Activated CD4-positive, alpha-beta memory T cell treated with anti-CD3 and anti-CD28 coated beads, Interleukin-2, amount 10 ng/mL, durations not matched to agents 7 days and 5 days (primary cell): ENCODE measurements at places on chromosomes 1 and 21.

GRCh38 chr1:190003376-190003775 is 474.3 kb downstream of the BRINP3 start:
- no peak for DNase-seq

GRCh38 chr1:44842862-44843655 is at the start of gene PTCH2:
TSS of gene PTCH2 (minus strand) at chr1:44843253. CDS start at chr1:44842932, 321 bp downstream.
- DNase-seq: no peak

DNA sequence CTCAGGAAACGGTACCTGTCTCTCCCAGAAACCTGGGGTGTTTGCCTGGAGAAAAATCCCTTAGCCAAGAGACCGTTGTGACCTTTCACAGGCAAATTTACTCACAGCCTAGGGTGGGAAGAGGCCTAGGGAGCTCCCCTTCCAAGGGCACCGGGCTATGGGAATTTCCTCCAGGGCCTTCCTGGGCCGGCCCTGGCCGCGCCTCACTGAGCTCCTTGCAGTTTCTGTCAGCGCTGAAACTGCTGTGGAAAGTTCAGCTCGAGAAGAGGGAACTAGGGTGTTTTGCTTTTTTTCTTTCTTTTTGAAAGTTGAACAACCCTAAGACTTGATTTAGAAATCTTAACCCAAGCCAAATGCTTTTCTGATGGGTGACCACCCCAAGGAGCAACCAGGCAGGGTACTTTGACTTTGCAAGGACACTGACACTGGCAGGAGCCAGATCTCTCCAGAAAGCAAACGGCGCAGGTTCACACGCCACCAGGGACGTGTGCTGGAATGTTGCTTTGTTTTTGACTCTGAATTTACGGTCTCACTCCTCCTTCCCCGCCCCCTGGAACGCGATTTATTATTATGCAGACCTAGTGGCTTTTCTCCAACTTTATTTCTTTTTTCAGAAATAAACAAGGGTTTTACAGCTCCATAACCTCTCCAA is 229.6 kb upstream of the JUN start:
- DNase-seq: no peak

DNA sequence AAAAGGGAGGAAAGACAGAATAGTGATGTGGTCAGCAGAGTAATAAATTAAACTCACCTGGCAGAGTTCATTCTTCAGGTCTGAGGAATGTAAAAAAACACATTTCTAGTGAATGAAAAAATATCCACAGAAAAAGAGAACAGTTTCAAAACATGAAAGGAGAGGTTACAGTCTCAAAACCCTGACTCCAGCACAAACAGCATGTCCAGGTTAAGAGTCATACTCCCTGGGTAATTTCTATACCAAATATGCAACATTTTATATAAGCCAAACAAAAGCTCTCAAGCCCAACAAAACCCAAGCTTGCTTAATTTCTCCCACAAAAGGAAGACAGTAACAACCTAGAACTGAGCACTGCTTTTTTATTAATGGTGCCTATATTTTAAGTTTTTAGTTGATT is 173.0 kb downstream of the NTMT2 start:
- no peak for DNase-seq

DNA sequence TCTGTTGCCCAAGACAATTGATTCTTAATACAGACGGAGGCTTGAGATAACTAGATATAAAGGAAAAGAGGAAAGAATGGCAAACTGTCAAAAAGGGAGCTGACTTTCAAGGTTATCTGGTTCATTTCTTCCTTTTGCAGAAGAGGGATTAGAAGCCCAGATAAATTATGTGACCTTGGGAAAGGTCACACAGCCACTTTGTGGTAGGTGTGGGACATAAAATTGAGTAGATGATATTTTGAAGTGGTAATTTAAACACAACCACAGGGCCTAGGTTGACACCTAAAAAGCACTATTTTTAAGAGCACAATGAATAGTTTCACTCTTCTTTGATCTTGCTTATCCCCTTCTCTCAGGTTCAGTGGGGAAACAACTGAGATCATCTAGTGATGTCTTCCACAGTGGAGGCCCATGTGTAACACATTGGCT is 16.9 kb upstream of the KIAA0040 start:
- no peak for DNase-seq

GRCh38 chr1:214135886-214136285 is 145.1 kb upstream of the SMYD2 start:
- DNase-seq: no peak

DNA sequence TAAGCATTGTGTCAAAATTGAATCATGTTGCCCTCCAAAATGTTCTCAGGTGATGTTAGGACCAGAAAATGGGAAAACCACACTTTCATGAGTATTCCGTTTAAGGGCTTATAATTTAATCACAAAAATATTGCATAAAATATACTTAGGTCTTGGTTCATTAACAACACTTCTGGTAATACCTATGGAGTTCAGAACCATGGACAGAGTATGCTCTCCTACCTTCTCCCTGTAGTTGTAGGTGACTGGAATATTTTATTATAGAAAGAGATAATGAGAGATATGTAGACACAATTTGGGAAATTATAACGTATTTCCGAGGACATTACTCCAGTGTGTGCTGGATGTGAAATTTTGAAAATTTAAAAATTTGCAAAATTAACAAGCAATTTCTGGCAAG is 232.5 kb downstream of the NCAM2 start:
- no peak for DNase-seq

DNA sequence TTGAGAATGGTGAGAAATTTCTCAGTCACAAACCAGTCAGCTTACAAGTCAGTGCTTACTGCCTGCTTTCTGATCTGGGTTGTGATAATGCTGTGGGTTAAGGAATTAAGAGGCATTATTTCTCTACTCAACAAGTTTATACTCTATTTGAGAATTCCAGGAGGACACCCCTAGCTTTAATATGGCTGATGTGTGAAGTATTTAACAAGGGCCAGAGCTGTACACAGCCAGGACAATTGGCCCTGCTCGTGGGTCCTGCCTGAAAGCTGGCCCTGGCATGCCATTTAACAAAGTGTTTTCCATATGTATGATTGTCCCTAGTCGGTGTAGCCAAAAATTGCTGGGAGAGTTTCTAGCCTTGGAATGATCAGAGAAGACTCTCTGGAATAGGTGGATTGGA is 43.2 kb downstream of the HHAT start:
- no peak for DNase-seq

GRCh38 chr1:198623752-198624647 is 14.8 kb upstream of the PTPRC start:
- DNase-seq: peak; percentile 42

GRCh38 chr1:12677565-12677964 is 33.7 kb downstream of the AADACL4 start:
- no peak for DNase-seq

- DNase-seq: peak; percentile 40
Measured at GRCh38 chr1:201348211-201348566, 29.3 kb downstream of the TNNT2 start.

DNA sequence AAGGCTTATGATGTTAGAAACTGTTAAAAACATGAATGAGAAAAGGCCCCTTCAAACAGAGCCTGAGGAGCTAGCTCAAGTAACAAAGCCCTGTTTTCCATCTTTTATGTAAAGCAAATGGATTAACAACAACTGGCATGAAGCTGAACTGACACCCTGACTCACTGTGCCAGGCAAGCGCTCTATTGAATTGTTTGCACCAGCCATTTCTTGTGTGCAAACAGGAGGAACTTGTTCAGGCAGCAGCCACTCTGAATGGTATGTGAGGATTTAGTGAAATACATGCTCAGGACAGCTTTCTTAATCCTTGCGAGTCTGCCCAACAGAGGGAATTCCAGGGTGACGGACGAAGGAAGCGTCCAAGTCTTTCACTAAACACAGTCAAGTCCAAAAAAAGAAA is 291.1 kb upstream of the ADGRL2 start:
- no peak for DNase-seq

GRCh38 chr1:61680500-61680899 is 44.4 kb downstream of the TM2D1 start:
- DNase-seq: no peak

- DNase-seq: no peak
Measured at GRCh38 chr1:204524986-204525385, 8.8 kb downstream of the MDM4 start.

GRCh38 chr1:59900640-59901039 is 25.9 kb downstream of the CYP2J2 start:
- no peak for DNase-seq

- DNase-seq: no peak
Measured at GRCh38 chr1:2641381-2642130, 8.7 kb upstream of the MMEL1 start.

DNA sequence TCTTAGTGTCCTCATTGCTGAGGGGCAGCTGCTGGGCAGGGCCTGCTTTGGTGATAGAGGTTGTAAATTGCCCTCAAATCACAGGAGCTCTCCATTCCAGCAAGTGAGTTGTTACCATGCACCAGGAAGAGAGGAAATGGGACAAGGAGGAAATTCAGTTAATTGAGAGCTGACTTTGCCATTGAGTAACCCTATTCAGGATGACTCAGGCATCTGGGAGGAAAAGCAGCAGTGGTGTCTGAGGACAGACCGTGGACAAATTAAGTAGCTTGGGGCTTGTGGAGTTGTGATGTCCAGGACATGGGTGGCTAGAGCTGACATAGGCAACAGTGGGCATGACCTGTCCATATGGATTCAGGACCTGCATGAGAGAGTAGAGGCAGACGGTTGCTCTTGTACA is 5.9 kb downstream of the ARHGEF10L start:
- DNase-seq: no peak

DNA sequence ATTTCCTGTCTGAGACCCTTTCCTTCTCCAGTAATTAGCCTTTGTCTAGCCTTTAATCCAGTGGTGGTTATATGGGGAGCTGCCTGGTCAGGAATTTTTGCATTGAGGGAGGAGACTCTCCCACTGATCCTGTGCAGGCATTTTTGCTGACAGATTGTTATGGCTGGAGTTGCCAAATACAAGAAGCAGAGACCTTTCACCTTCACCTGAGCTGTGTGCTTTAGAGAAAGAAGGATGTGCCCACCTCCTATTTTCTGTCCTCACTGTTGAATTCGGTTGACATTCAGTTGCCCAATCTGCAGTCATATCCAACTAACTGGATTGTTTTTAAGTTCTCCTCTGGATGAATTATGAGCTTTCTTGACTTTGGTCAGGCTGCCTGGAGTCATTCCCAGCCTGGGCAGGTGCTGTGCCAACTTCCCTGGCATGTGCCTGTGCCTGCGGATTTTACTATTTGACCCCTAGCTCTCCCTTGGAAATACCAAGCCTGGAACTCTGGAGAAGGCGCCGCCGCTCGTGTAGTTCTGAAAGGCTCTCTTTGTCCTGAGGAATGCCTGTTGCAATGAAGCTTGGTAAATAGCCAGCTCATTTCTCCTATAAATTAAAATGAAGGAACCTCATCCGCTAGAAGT is 143.9 kb downstream of the NOS1AP start:
- no peak for DNase-seq

- peak; percentile 25 for DNase-seq
Measured at GRCh38 chr21:42118901-42119300, 47.8 kb downstream of the UMODL1 start.

GRCh38 chr1:18293291-18293690 is 185.7 kb downstream of the IGSF21 start:
- DNase-seq: no peak

GRCh38 chr1:33927721-33928120 is 63.8 kb downstream of the HMGB4 start:
- DNase-seq: no peak

GRCh38 chr1:25451908-25452307 is 21.2 kb downstream of the MACO1 start:
- DNase-seq: no peak

DNA sequence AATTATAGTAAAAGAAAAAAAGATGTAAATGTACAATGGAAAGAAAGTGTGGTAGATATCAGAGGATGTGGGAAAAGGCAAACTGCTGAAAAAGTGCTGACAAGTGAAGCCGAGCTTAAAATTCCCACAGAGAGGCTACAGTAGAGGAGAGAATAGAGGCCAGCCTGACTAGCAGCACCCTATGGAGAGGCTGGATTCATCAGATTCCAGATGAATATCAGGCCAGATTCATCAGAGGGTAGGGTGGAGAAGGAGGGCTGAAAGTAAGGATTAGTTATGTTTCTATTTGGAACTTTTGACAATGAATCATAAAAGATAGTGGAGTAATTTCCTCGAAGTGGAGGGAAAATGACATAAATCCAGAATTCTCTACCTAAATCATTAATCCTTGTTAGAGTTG is 60.4 kb upstream of the NEK7 start:
- no peak for DNase-seq

DNA sequence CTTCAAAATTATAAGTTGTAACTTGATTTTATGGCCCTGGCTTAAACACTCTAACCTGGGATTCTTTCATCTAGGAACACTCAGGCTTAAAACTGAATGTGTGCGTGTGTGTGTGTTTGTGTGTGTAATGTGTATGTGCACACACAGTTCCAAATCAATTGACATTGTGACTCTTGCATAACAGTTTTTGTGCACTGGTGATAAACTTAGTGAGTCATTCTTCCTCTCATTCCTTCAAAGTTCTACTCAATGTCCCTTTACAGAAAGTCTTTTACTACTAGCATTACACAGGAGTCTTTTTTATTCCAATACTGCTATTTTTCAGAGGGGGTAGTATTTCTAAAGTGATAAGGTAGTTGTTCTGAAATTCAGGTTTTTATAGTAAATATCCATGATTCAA is 943.6 kb downstream of the KCNT2 start:
- DNase-seq: no peak

DNA sequence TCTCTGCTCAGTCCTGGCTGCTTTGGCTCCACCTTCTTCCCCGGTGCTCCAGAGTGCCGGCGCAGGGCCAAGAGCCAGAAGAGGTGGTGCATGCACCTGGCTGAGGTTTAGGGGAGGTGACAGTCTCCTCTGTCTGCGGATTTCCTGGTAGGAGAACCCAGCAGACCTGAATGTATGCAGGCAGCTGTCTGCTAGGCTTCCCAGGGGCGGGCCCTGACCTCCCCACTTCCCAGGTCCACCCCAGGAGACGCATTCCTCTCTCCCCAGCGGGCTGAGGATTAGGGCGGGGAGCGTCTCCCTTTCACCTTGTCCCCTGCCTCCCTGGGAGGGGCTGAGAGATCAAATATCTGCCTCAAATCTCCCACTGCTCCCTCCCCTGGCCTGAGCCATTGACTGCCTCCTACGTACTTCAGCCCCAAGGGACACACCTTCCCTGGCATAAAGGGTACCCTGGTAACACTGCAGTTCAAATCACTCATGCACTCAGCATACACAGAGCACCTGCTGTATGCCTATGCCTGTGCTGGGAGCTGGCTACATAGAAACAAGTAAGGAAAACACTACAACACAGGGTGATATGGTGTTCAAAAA is 27.5 kb downstream of the DMBX1 start:
- DNase-seq: no peak

DNA sequence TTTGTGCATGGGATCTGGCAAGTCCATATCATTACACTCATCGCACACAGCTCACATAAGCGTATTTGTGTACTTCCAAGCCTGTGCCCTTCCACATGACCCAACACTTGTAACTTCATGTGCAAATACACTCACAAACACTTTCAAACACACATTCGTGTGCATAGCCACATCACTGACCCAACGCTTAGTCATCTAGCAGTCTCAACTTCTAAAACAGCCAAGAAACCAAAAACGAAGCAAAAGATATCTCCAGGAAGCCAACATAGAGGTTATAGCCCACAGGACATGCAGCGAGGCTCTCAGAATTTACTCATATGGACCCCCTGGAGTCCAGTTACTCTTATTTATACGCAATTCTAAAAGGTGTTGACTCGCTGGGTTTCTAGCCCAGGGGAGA is 10.9 kb upstream of the GOLT1A start:
- no peak for DNase-seq
